ENCODE measurements at places on chromosomes 3 and 15.
A peak's percentile ranks its signal among the peaks of the same experiment; 100 is the strongest.

DNA sequence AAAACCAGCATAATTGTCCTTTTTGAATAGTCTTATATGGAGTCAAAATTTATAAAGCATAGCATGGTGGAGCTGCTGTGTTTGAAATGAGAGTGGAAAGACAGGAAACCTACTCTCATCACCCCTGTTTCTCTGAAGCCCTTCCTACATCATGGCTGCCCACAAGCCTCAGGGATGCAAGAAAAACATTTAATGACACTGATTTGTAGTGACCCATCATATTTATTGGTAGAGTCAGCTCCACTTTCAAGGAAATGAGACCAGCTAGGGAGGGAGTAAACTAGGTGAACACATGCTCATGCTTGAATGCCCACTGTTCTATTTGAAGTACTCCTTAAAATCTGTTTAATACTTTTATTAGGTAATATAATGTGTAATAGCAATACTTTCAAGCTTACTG is 494.3 kb upstream of the KCNMB2 start:
- ATAC-seq = no peak

DNA sequence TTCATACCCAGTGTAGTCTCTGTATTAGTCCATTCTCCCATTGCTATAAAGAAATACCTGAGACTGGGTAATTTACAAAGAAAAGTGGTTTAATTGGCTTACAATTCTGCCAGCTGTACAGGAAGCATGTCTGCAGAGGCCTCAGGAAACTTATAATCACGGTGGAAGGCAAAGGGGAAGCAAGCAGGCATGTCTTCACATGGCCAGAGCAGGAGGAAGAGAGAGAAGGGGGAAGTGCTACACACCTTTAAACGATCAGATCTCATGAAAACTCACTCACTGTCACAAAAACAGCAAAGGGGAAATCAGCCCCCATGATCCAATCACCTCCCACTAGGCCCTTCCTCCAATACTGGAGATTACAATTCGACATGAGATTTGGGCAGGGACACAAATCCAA is 6.3 kb upstream of the PARP14 start:
- no peak for ATAC-seq

GRCh38 chr15:81962482-81962881 is 83.3 kb downstream of the MEX3B start:
- ATAC-seq = no peak

- ATAC-seq = no peak
These were observed 57.1 kb downstream of the CHAC1 start for GRCh38 chr15:41010345-41010744.

DNA sequence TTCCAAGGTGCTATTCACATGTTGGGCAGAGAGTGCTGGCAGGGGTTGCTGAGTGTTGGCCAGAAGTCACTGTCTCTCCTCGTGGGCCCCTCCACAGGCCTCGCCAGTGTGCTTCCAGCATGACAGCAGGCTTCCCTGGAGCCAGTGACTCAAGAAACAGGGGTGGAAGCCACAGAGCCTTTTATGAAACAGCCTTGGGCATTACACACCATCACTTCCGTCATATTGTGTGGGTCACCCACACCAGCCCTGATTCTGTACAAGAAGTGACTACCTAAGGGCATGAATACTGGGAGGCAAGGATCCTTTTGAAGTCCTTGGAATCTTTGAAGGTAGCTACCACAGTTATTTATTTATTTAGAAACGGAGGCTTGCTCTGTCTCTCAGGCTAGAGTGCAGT is 177.6 kb upstream of the UBE3A start:
- no peak for ATAC-seq

GRCh38 chr3:42721690-42722089 is 19.1 kb upstream of the HHATL start:
- ATAC-seq = no peak

DNA sequence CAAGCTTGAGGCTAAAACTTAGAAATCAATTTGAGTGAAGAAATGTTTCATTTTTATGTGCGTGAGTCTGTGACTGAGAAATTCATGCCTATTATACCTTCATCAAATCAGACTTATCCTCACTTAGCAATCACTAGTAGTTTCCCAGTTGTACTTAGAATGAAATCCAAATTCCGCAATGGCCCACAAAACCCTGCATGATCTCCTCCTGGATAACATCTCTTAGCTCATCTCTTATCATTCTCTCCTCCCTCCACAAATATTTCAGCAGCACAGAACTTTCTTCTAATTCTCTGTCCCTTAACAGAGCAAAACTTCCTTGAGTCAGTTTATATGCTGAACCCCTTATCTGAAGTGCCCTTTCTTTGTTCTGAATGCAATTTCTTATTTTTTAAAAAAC is 198.8 kb upstream of the TGFBR2 start:
- ATAC-seq = no peak

- no peak for ATAC-seq
These were observed 580.2 kb downstream of the NLGN1 start for GRCh38 chr3:173977747-173978146.

- ATAC-seq = no peak
These were observed 48.7 kb upstream of the SKOR1 start for GRCh38 chr15:67776600-67776999.

DNA sequence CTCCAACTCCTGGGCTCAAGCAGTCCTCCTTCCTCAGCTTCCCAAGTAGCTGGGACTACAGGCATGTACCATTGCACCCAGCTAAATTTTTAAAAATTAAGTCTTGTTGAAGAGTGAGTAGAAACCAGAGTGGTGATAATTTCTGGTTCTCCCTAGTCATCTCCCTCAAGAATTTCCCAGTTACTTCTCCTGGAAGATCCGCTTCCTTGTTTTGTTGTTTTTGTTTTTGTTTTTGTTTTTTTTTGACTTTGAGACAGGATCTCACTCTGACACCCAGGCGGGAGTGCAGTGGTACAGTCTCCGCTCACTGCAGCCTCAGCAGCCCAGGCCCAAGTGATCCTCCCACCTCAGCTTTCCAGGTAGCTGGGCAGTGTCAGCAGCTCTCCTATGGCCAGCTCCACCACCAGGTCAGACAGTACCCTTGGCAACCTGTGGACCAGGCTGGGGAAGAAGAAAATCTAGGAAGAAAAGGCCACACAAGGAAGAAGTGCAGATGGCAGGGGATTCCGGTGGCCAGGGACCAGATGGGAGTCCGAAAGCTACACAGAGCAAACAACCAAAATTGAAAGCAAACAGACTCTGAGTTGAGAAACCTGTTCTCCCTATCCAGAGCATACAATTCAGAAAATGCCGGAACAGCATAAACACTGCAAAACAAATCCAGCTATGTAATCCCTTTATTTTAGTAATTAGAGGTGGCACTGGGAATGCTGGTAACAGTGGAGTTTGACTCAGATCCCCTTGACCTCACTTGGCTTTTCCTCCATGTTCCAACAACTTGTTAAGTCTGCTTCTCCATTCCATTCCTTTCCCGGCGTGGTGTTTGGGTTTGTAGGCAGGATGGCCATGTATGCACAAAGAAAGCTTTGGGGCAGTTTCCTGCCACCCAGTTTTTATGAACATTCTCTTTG is 266.6 kb upstream of the CTDSPL start:
- peak; percentile 37 for ATAC-seq

GRCh38 chr3:138186803-138187295 is 252 bp upstream of the ARMC8 start:
- ATAC-seq = peak; percentile 97

DNA sequence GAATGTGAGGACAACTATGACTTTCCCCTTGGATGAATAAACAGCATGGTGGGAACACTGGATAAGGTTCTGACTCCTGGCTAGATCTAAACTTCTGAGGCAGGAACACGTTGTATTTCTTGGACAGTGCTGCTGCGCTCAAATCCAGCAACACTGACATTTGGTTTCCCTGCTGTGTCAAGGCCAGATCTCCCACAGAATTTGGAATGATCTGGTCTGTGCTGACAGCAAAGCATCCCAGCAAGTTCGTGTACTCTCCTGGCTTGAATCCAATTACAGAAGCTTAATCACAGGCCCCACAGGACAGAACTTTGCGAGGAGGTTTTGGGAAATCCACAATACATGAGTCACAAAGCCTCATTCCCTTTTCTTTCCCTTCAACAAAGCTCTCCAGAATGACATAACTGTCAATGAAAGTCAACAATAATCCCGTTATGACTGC is 92.5 kb downstream of the ADAMTS9 start:
- peak; percentile 44 for ATAC-seq

DNA sequence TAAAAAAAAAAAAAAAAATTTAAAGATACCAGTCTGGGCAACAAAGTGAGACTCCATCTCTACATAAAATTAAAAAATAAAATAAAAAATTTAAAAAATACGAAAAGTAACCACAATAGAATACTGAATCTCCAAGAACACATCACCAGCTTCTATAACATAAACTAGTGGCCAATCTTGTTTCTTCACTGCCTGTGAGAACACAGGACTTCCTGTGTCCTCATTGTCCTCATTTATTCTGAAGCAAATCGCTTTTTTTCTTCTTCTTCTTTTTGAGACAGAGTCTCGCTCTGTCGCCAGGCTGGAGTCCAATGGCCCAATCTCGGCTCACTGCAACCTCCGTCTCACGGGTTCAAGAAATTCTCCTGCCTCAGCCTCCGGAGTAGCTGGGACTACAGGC is 28.6 kb upstream of the RAB7A start:
- no peak for ATAC-seq

DNA sequence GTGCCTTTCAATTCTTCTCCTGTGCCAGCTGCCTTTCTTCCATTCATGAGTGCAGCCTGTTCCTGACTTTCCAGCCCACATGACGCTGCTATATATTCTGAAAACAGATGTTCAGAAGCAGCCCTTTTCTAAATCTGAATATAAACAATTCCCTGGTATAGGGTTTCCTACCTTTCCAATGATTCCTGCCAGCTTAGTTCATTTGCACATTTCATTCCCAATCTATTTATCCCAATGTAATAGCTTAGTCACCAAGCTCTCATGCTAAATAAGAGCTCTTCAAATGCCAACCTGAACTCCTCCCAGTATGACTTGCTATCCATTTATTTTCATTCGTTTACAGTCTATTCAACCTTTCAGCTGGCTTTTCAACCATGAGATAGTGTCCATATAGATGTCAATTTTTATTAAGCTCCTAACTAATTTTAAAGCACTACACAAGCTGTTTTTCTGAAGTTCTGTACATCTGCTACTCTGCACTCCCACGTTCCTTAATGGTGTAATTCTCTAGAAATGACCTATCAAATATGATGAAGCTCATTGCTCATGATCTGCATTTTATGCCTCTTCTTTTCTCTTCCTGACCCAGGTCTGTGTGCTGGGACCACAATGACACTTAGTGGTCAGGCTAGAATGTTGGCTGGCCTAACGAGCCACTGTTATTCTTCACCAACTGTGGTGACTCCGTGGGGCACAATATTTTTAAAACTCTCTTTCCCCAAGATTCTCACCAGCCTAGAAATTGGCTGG is 605.0 kb upstream of the TBL1XR1 start:
- no peak for ATAC-seq

- ATAC-seq = no peak
These were observed 85.9 kb downstream of the AQR start for GRCh38 chr15:34883633-34884032.

DNA sequence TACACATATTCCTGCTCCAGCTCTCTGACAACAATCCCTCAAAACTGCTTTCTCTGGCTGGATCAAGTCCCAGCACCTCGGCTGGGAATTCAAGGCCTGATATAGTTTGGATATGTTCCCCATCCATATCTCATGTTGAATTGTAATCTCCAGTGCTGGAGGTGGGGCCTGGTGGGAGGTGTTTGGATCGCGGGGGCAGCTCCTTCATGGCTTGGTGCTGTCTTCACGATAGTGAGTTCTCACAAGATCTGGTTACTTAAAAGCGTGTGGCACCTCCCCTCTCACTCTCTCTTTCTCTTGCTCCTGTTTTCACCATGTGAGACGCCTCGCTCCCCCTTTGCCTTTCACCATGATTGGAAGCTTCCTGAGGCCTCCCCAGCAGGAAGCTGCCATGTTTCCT is 47.4 kb upstream of the SYN2 start:
- no peak for ATAC-seq

DNA sequence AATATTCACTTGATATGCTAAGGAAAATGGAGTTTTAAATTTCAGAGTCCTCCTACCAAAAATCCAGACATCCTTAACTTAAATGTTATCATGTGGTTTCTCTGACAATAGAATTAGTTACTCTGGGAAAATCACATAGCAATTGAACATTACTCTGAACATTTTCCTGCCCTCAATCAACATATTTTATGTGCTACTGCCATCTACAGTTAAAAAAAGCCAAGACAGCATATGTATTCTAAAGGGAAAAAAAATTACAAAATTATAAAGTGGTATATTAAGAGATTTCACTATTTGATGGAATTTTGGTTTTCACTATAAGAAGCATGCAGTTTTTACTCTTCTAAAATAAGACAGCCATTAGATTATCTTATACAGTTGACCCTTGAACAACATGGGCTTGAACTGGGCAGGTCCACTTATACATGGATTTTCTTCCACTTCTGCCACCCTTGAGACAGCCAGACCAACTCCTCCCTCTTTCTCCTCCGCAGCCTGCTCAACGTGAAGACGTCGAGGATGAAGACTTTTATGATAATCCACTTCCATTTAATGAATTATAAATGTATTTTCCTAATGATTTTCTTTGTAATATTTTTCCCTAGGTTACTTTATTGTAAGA is 122.3 kb downstream of the ATP1B3 start:
- no peak for ATAC-seq

- ATAC-seq = no peak
These were observed 250.1 kb upstream of the LYSMD4 start for GRCh38 chr15:99983171-99983885.

- no peak for ATAC-seq
These were observed 1.6 kb upstream of the FHIT start for GRCh38 chr3:61252836-61253235.

DNA sequence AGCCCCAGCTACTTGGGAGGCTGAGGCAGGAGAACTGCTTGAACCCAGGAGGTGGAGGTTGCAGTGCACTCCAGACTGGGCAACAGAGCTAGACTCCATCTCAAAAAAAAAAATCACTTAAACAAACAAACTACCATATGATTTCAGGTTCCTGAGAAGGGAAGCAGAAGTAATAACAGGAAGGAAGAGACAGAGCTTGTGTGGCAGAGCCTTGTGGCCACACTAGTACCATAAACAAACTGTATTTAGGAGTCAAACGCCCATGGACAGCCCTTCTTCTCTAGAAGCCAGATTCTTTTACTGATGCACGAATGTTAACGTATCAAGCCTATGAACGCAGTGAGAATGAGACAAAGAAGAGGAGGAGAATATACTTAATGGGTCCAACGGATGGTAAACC is 12.0 kb downstream of the MTMR10 start:
- no peak for ATAC-seq

DNA sequence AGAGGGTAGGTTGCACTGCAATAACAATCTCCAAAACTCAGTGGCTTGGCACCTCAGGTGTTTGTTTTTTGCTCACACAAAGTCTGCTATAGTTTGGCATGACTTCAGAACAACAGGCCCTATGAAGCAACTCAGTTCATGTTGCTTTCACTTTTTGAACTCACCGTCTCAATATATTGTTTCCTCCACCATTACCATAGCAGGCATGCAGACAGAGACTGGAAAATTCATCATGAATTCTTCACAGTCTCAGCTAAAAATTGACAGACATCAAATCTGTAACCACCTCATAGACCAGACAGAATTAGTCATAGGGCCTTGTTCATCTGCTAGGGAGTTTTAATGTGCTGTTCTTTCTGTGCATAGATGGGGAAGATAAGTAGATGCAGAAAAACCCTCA is 161.4 kb upstream of the POU1F1 start:
- ATAC-seq = no peak

- no peak for ATAC-seq
These were observed 35.9 kb upstream of the IREB2 start for GRCh38 chr15:78402061-78402610.

GRCh38 chr3:40477666-40478065 is 744 bp downstream of the ZNF619 start:
- ATAC-seq = peak; percentile 48
